ENCODE measurements at places on chromosomes 16 and 17.

GRCh38 chr17:31062346-31062745, 32.4 kb upstream of the NF1 start:
- no peak for DNase-seq

GRCh38 chr17:14690704-14691103, 389.8 kb downstream of the HS3ST3B1 start:
- no peak for DNase-seq

DNA sequence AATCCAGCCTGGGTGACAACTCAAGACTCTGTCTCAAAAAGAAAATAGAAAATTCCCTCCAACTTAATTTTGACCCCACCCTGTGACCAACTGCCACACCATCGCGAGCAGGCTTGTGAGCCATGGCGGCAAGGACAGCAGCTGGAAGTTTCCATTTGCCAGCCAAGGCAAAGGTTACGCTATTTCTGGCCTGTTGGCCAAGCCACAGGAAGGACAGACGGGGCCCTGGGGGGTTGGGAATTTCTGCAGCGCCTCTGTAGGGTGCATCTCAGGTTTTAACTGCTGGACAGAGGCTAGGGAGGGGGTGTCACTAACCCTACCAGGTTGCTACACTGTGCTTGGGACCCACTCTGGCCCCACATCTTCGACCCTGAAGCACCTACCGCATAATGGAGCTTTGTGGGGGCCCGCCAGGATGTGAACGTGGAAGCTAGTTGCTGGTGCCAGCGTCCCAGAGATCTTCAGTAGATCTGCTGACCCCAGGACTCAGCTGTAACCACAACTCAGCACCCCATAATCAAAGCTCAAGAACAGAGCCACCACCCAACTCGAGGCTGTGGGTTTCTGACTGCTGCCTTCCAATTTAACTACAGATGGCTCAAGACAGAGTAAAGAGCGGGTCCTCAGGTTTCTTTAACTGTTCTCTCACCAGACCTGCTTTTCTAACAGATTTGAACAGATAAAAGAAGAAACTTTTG, 10.9 kb downstream of the KIFC3 start:
- no peak for DNase-seq

DNA sequence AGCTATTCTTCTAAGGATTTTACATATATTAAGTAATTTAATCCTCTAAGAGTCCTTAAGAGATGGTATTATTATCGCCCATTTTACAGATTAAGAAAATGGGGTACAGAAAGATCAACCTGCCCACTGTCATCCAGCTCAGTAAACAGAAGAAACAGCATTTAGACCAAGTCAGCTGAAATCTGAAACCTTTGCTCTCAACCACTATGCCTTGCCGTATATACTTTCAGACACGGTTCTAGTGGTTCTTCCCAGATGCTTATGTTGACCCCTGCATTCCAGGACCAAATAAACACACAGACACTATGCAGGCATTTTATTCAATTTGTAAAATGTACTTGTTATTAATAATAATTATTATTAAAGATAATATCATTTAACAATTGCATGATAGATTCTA, 854.8 kb downstream of the KCNJ2 start:
- no peak for DNase-seq

DNA sequence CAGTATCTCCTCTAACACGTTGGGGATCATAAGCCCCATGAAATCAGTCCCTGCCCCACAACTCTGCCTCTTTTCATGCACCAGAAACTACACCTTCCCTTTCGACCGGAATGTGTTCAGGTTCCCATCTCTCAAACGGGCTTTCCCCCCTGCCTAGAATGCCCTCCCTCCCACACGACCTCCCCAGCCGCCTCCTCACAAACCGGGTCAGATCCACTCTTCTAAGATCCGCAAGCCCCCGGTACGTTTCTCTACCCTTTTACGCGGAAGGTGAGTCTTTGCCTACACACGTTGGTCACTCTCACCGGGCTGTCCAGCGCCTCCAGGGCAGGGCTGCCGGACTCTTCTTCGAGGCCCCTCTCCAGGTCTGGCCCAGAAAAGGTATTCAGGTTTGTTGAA, 708 bp downstream of the DHX33 start:
- no peak for DNase-seq

GRCh38 chr16:84546669-84547545, 42.4 kb upstream of the MEAK7 start:
- DNase-seq: no peak

- DNase-seq: no peak
Measured at GRCh38 chr17:5485270-5486205, at the start of gene DERL2. DERL2 (minus strand) TSS chr17:5486178; CDS start chr17:5486161, 17 bp downstream.

- no peak for DNase-seq
Measured at GRCh38 chr16:66381585-66382170, 15.2 kb downstream of the CDH5 start.

GRCh38 chr17:74015316-74015715, 188.2 kb upstream of the RPL38 start:
- DNase-seq: no peak

DNA sequence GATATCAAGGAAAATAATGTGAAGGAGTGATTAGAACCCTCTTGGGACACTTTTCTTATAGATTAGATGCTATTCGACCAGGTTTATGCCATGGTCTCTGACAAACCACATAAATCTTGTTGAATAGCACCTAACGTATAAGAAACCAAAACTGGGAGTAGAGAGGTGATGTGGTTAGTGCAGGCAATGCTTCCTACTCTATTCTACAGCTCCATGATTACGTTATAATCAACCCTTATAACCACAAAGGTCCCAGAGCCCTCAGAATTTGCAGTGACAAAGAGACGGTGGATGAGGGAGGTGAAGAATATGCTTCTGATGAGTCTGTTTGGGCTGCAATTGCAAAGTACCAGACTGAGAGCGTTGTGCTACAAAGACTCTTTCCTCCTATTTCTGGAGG, 78.4 kb downstream of the ARHGAP44 start:
- DNase-seq: no peak

DNA sequence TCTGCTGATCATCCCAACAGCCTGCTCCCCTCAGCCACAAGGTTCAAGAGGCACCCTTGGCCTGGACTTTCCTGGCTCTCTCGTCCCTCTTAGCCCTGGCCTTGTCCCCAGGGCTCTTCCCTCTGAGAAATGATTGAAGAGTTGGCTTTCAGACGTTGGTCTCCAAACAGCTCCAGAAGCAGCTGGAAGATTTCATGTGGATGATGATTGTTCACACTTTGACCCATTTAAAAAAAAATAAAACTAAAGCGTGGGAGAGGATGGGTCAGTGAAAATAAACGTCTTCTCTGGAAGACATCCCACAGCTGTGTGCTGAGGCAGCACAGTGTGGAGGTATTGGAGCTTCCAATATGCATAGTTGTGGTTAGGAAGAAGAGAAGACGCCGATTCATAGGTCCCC, 54.7 kb upstream of the CDH11 start:
- DNase-seq: no peak

DNA sequence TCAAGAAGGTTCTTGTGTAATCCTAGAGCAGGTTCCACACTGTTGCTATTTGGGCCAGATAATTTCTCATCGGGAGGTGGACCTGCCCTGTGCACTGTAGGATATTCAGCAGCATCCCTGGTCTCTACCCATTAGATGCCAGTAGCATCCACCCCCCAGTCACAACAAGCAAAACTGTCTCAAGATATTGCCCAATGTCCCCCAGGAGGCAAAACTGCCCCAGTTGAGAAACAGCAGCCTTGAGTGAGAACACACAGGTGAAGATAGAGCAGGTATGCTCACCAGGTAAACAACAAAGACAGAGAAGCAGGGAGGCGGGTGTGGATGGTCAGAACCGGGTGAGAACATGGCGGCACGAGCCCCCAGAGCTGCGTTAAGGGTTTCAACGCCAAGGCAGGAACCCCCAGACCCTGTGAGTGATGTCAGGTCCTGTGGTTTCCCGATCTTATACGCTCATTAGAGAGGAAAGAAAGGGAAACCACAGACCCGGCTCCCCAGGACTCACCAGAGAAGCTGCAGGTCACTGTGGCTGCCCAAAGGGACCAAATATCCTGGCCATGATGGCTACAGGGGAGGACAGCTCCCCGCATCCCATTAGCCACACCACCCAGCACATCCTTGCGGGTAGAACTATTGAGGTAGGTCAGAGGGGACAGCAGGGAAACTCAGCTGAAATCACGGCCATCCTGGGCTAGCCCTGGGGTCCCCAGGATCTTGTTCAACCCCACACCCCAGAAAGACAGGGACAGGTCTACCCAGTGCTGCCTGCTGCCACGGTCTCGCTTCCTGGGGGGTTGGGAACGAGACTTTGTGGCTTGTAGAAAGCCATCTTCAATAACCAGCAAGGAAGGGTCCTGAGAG, 21.2 kb downstream of the CDC42EP4 start:
- DNase-seq: no peak

- DNase-seq: no peak
Measured at GRCh38 chr16:1820946-1821290, 5.7 kb downstream of the HAGH start.

- no peak for DNase-seq
Measured at GRCh38 chr17:50185631-50186471, 15.6 kb downstream of the COL1A1 start.

Measured in CD4-positive, alpha-beta T cell treated with Interleukin-4 for 1 hour (primary cell).